GM12891 (cell line): ENCODE measurements at places on chromosomes 11 and 22.

DNA sequence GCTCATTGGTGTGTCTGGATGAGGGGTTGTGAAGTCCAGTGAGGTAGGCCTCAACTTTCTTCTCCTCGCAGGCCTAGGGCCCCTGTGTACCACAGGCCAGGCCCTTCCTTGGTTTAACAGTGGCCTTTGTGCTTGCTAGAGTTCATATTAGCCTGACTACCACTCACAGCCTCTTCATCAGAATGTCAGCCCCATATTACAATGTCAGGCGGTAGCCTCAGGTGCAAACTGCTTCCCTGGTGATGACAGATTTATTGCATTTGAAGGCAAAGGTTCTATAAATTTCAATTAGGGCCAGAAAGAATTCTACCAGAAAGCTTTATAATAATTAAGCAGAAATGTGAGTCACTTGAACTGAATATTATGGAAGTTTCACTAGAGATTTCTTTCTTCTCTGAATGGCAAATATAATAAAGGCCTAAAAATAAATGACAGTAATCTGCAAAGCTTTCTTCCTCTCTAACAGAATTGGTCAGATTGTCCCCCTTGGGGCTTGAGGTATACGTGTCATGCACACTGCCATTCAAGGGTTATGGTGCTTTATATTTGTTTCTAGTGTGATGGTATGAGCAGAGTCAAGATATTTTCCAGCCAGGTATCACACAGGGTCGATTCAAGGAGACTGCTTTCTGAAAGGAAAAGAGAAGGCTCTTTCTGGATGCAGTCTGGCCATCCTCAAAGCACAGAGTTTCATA lies 210.3 kb downstream of the CWF19L2 start:
- DNase-seq = no peak

- DNase-seq = no peak
Measured at GRCh38 chr11:133162227-133162626, 370.1 kb downstream of the OPCML start.

- DNase-seq = no peak
Measured at GRCh38 chr22:46289244-46289891, 7.3 kb upstream of the GTSE1 start.

GRCh38 chr11:73570415-73571114 lies 27.3 kb downstream of the FAM168A start:
- DNase-seq = no peak

- no peak for DNase-seq
Measured at GRCh38 chr11:7591987-7592386, 78.2 kb downstream of the PPFIBP2 start.

- DNase-seq = no peak
Measured at GRCh38 chr11:64059339-64060140, 23.8 kb downstream of the FLRT1 start.

DNA sequence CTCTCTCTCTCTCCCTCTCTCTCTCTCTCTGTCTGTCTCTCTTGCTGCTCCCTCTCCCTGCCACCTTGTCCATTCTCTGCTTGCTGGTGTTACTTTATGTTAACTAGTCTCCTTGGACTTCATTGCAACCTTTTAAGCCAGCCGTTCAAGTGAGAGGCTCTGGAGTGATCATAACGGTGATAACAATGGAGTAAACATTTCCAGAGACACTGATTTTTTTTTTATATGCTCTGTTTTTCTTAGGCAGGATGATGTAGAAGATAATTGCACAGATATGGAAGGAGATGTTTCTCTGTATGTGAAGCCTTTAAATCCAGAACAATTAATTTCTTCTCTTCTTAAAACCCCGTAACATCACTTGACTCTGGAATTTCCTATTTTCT lies 287.7 kb downstream of the TMEM135 start:
- DNase-seq = no peak

DNA sequence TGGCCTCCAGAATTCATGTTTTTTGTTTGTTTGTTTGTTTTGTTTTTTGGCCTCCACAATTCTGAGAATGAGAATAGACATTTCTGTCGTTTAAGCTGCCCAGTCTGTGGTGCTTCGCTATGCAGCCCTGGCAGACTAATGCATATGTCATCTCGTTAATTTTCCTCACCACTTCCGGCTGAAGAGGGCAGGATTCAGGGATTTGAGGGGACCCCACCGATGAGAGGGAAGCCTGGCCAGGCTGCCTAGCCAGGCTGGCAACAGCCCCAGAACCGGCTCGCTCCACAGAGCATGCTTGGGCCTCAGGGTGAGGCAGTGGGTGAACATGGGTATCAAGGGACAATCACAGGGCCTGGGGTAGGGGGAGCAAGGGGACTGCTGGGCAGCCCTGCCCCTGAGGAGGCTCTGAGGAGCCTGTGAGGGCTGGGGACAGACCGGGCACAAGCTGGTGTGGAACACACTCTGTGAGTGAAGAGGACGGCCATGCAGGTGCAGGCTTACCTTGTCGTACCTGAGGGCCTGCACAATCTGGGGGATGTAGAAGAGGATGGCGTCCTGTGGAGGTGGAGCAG lies 47.8 kb upstream of the SERPIND1 start:
- DNase-seq = no peak

DNA sequence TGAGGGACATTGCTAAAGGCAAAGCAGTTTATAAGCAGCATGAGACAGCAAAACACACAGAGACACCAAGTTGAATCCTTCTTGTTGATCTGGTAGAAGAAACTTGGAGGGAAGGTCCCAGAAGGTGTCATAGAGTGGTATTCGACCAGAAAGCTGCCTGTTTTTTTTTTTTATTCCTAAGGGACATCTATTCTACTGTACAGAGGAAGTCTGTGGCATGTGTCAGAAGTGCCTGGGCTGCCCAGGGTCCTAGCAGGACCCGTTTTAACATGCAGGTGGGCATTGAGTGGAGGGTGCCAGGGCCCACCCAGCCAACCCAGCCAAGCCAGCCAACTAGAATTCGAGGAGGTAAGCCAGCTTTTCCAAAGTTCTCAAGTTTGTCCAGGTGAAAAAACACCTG lies 68.0 kb upstream of the ATXN10 start:
- no peak for DNase-seq

DNA sequence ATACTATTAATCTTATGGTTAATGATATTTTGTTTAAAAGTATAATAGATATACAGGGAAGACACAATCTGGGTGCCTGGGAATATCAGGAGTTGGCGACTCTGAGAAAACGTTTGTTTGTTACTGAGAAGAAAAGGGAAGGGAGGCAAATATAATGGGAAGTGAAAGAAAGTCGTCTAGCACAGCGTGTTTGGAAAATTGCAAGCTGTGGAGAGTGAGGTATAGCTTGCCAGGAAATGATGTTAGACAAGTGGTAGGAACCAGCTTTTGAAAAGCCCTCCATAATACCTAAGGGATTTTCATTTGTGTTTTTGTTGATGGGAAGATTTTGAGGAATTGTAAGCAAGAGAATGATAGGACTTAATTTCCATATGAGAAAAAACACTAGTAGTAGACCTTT lies 322.2 kb downstream of the LUZP2 start:
- no peak for DNase-seq

GRCh38 chr22:38843657-38844314 lies at the start of gene NPTXR:
Gene NPTXR (minus strand): TSS chr22:38844028.
- peak; percentile 51 for DNase-seq

DNA sequence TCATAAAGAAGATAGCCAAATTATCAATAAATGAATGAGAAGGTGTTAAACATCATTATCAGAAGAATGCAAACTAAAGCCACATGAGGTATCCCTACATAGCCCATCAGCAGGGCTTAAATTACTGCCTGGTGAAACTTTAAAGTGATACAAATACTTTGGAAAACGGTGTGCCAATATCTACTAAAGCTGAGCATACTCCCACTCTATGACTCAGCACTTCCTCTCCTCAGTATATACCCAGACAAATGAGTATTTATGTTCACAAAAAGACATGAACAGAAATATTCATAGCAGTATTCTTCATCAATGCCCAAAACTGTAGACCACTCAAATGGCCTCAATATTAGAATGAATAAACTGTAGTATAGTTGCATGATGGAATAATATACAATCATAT lies 284.6 kb upstream of the ZC3H12C start:
- no peak for DNase-seq

DNA sequence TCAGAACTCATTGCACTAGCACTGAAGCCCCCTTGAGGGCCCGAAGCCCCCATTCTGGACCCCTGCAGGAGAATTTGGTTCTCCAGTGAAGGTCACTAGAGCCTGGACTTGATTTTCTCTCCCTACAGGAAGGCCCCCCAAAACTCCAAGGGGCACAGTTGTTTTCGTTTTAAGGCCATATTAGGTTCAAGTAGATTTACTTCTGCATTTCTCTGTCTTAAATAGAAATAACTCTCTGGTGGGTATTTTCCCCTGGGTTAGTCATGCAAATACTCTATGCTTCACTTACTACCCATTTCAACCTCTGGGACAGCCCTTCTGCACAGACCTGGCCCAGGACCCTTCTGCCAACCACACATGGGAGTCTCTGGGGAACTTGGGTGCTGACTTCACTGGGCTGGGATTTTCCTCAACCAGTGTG lies 41.6 kb downstream of the WEE1 start:
- DNase-seq = peak; percentile 30

- no peak for DNase-seq
Measured at GRCh38 chr11:118696673-118697226, 17.3 kb upstream of the TREH start.

DNA sequence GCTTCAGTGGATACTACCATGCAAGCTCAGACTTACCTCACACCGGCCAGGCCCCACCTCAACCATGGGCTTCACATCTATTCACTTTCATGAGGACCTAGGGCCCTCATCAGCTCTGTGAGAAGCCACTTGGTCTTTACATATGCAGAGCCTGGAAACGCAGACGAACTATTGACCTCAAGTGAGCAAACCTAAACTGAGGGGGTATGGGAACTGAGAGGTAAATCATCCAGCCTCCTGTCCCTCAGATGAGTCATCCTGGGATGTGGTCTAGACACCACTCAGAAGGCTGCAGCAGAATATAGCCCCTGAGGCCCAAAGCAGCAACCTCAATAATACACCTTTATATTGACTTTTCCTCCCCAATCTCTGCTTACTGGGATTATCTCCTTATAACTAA lies 578.0 kb downstream of the INSC start:
- DNase-seq = no peak

DNA sequence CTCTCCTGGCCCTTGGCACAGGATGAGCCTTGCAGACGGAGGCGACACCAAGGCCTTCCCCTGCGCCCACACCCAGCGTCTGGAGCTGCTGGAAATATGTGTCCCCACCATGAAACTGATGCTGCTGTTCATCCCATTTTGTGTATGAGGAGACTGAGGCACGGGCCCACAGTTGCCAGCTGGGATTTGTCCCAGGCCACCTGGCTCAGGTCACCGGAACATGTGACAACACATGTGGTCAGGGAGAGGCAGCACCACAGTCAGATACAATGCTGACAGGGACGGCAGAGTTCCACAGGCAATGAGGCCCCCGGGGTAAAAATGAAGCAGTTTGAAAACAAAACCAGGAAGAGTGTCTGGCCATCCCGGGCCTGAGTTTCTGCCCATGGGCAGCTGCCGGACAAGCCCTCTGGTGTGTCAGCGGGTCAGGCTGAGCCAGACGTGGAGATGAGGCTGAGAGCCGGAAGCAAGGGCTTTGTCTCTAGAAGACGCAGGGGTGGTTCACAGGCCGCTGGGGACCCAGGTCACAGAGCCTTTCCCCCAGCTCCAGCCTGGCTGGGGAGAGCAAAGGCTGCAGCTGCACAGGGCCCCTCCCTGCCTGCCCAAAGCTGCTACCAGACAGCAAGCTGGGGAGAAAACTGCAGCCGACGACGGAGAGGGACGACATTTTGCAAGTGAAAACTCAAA lies 80.7 kb downstream of the CDKN1C start:
- DNase-seq = no peak

DNA sequence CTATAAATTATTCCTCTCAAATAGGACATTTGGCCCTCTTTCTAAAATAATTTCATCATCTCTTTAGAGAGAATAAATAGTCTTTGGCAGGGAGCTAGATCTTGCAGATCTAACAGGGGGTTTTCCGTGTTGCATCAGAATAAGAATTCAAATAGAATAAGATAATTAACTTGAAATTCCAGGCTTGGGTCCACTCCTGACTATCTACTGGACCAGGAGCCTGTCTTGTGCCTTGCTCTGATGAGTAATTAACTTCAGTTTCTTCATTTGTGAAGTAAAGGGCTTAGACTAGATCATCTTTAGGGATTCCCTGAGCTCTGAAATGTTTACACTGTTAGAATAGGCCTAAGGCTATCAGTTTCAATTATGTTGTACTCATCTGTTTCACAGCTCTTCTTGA lies 23.5 kb upstream of the TMEM123 start:
- no peak for DNase-seq

- DNase-seq = no peak
Measured at GRCh38 chr22:47448231-47449223, 686.1 kb downstream of the TBC1D22A start.

- no peak for DNase-seq
Measured at GRCh38 chr22:40602231-40602630, 34.3 kb downstream of the MRTFA start.

DNA sequence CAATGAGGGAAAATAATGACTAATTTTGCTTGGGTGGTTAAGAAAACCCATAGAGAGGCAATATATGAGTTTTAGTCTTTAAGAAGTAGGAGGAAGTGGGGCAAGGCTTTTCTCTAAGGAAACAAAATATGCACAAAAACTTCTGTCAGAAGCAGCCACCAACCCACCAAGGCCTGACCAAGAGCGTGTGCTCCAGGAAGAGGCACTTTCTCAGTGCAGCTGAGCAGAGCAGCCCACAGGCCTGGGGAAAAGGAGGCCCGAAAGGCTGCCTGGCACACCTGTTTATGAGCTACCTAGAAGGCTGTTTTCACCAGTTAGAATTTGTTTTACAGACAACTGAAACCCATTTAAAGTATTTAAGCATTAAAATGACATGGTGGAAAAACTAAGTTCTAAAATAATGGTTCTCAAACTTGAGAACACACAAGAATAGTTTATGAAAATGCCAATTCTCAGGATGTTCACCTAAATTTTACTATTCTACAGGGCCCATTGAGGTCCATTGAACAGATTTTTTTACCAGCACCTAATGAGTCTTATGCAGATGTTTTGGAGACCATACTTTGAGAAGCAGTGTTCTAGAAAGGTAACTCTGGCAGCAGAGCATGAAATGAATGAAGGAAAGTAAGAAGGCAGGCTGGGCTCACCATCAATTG lies 160.5 kb upstream of the DDI1 start:
- no peak for DNase-seq

DNA sequence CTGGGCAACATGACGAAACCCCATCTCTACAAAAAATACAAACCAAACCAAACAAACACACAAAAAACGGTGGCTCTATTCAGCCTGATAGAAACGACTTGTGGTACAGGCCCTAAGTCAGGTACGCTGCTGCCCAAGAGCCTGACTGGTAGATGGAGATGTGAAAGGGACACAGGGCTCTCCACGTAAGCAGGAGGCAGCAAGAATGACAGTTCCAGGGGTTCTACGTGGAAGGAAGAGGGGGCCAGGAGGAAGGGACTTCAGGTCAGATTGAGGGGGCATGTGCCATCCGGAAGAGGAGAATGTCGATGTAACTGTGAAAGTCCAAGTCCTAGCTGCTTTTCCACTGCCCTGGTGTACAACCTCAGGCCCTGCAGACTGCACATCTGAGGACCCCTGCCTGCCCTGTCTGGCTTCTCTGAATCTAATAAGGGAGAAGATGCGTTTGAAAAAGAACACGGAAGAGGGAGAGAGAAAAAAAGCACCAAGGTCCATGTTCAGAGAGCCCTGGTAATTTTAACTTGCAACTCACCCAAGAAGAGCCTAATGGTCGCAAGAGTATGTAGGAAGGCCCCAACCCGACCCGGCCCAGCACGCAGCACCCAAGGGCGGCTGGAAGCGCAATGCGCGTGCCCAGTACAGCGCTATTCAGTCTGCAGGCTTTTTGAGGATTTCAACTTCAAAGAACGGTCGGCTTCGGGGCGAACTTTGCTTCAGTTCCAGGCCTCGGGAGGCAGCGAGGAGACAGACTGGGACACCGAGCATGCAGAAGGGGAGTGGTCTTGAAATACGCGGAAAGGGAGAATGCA lies 909 bp upstream of the ZNRD2 start:
- no peak for DNase-seq
